Left lung (tissue), 14 donors: ENCODE measurements at places on chromosomes 4 and X. TPM values are rescaled to one million over a fixed set of nuclear protein-coding genes. Genes with fewer than 3 reads are reported as not detected.

GRCh38 chrX:11629593-11630211 is 36.0 kb downstream of the ARHGAP6 start:
- no peak for DNase-seq
- no peak overlapping the region for H3K27ac ChIP-seq
- no peaks in the 10 kb centered on the region for H3K4me1 ChIP-seq
- H3K27me3 ChIP-seq = no peaks in the 10 kb centered on the region

GRCh38 chrX:139446832-139447231 is 83.7 kb upstream of the F9 start:
- peak; percentile 49 for DNase-seq
- H3K27ac ChIP-seq = no peak overlapping the region
- no peaks in the 10 kb centered on the region for H3K36me3 ChIP-seq
- no peak overlapping the region for H3K4me3 ChIP-seq

GRCh38 chrX:30895370-30895769 is 6.3 kb upstream of the TAB3 start:
- H3K4me3 ChIP-seq = no peak overlapping the region
- H3K4me1 ChIP-seq = no peaks in the 10 kb centered on the region
- H3K27ac ChIP-seq = no peak overlapping the region

Gene USP11
- total RNA-seq = 49.8 TPM
